ENCODE measurements at places on chromosomes 5 and 9.

DNA sequence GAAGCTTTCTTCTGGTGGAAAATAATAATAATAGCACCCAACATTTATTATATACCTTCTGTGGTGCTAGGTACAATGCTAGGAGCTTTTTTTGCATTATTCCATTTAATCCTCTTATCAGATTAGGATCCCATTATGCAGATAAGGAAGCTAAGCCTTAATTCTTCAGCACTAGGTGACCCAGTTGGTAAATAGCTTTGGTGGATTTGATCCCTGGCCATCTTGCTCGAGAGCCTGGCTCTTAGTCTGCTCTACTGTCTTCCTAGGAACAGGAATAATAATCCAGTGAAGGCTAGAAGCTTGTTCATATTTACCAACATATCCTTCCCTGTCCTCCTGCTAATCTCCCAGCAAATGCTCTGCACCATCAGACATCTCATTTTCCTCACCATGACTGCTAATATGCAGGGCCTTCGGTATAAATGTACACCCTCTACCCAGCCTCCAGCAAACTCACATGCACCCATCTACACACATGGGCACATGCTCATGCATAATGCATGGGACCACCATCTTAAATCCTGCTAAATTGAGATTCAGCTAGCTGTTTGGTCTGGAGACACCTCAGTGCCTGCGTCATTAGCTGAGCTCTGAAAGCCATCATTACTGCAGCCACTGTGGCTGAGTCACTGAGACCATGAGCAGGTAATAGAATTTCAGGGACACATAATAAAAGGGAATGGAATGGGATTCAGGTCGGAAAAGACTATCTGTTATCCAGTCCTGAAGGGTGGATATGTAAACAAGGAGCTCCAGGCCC, 87.5 kb downstream of the TRIM32 start:
- no peak for DNase-seq

- no peak for DNase-seq
Observed at GRCh38 chr5:56561-57290, 35.2 kb upstream of the PLEKHG4B start.

GRCh38 chr5:16803831-16804230, 132.3 kb downstream of the MYO10 start:
- no peak for DNase-seq

- DNase-seq = no peak
Observed at GRCh38 chr5:167511-167910, 23.8 kb upstream of the LRRC14B start.

DNA sequence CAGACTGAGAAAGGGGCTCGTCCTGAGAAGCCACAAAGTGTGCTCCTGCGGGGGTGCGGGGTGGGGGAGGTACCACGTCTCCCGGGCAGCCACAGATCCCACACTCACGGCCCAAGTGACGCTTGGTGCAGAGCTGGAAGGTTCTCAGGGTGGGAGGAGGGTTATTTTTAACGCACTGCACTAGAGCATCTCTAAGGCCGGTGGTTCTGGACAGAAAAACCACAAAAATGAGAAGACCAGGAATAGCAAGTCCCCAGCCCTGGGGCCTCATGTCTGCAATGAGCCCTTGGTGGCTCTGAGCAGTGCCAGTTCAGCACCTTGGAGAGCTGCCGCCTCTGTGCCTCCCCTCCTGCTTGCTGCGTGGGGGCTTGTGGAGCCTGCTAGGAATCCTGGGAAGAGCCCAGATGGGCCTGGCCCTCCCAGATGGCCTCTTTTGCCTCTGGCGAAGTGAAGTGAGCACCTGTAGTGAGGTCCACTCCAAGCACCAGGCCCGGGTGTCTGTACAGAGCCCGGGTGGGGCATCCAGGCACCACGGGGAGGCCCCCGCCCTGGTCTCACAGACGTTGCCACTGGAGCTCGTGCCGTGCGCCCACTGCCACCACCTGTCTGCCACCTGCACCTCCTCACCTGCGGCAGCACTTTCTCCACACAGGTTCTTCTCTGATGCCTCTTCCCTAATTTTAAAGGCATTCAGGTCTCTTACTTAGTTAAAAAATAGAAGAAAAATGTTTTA, 48.9 kb upstream of the CACNA1B start:
- no peak for DNase-seq
